ENCODE measurements at places on chromosomes 3 and 15.
A peak's percentile ranks its signal among the peaks of the same experiment; 100 is the strongest.

DNA sequence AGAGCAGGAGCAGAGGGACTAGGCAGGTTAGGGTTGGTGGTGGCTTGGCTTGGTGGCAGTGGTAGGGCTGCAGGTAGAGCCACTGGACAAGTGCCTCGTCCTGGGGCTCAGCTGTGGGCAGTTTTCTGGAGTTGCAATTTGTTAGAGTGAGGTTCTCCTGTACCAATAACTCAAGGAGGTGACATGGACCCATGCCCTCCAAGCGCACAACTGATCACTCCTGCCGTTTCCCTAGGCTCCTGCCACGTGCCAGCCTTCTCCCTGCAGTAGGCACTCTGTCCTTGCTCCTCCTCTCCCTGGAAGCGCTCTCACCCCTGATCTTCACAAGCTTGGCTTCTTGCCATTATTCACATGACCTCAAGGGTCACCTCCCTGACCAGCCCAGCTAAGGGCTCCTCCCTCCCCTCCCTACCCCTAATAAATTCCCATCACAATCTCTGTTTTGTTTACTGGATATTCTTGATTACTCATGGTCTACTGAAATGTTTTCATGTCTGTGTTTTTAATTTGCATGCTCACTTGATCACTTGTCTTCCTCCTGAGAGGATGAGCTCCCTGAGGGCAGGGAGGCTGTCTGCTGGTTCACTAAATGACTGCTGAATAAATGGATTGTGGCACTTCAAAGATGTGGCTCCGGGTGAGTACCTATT, 3.3 kb downstream of the WNT7A start:
- ATAC-seq: no peak

GRCh38 chr3:66076861-66077470, 38.2 kb upstream of the MAGI1 start:
- peak; percentile 94 for ATAC-seq

- no peak for ATAC-seq
Observed at GRCh38 chr3:39448506-39449233, 18.8 kb upstream of the MOBP start.

GRCh38 chr3:39962581-39962980, 153.2 kb downstream of the MYRIP start:
- peak; percentile 91 for ATAC-seq

GRCh38 chr15:93703092-93703739, 528.1 kb upstream of the MCTP2 start:
- ATAC-seq: no peak

- ATAC-seq: peak; percentile 83
Observed at GRCh38 chr3:152026033-152026556, 152.7 kb downstream of the SUCNR1 start.

- no peak for ATAC-seq
Observed at GRCh38 chr3:126156468-126156867, 23.9 kb downstream of the ALDH1L1 start.

DNA sequence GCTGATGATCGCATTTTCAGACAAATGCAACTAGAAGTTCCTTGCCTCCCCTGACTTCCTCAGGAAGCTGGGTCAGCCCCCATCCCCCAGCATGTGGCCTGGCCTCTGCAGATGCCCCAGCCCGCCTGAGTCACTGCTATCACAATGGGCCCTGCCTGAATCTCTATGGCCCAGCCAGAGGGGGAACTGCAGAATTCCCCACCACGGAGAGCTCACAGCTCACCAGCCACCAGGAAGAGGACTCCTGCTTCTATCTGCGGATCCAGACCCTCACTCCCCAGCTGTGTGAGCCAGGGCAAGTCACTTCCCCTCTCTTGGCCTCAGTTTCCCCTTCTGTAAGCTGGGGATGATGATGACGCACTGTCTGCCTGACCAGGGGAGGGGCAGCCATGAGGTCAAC, 6.9 kb downstream of the PLXND1 start:
- peak; percentile 24 for ATAC-seq

DNA sequence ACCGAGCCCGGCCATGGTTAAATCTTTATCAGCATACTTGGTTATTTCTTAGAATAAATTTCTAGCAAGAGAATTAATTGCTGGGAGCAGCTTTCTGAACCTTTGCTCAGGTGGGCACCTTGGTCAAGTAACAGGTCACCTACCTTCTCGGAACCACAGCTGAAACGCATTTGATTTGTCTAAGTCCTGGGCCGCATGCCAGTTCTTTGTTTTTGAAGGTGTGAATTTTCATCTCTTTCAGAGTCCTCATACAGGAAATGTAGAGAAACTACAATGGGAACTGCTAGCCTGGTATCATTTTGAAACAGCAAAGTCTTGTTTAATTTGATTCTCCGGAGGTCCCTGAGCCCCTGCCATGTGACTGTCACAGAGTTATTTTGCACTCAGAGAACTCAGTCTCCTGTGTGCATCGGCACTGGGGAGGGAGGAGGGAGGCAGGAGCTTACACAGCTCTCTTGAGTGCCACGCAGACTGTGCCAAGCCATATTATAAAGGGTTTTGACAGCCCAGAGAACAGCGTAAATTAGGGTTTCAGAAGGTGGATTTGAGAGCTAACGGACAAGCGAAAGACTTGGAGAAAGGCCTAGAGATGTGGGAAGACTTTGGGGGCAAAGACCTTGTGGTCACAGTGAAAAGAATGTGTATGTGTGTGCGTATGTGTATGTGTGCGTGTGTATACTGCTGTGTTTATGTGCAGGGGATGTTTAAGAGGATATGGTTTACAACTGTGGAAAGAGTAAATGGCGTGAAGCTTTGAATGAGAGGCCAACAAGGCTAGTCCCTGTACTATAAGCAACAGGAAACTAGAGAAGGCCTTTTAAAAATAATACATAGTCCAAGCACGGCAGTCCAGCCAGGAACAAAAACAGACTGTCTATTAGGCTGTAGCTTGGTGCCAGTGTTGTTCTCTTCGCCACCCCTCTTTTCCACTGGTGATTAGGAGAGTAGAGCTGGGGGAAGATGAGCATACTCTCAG, 61.8 kb upstream of the ATP13A3 start:
- no peak for ATAC-seq

DNA sequence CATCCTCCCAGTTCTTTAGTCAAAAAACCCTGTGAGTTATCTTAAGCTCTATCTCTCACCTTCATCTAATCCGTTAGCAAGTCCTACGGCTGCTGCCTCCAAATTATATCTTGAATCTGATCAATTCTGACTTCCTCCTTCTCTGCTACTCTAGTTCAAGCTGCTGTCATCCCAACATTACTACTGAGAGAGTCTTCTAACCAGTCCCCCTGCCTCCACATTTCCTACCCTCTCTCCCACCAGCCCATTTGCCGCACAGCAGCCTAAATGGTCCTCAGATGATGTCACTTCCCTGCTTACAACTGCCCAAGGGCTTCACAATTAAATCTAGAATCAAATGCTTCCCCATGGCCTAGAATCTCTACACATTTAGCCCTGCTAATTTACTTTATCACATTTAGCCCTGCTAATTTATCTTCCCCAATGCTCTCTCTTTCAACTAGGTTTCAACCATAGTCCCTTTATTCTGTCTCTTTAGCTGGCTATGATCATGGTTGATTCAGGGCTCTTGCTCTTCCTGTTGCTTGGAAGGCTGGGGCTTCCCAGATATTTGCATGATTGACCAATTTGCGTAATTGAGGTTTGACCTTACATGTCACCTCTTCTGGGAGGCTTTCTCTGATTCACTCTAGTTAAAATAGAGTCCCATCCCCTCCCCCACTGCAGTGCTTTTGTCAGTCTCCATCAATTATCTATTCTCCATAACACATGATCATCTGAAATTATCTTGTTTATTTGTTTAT, 11.0 kb upstream of the ARL14 start:
- ATAC-seq: no peak

DNA sequence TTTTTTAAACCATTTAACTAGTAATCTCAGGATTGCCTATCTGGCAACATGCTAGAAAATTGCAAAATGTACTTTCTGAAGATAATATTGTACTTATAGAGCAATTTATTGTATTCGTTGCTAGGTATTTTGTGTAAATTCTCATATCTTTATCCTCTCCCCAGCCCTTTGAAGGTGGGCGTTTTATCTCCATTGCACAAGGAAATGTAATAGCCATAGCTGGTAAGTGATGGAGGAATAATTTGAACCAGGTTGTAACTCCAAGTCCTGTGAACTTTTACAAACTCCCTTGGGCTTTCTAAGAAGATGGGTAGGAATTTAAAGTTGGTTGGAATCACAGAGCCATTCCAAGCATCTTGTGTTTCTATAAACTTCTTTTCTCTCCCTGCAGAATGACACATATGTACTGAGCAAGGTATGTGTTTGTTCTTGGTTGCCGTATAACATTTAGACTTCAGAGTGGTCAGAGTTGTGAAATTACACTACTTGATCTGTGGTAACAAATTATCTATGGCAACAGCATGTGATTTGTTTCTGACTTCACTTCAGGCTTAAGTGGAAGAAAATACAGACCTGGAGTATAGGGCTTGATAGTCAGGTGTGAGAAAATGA, 170.9 kb downstream of the AKAP13 start:
- ATAC-seq: no peak

GRCh38 chr15:90291679-90292356, 26.3 kb downstream of the NGRN start:
- no peak for ATAC-seq

GRCh38 chr3:197847866-197848401, 56.9 kb downstream of the LRCH3 start:
- ATAC-seq: no peak

DNA sequence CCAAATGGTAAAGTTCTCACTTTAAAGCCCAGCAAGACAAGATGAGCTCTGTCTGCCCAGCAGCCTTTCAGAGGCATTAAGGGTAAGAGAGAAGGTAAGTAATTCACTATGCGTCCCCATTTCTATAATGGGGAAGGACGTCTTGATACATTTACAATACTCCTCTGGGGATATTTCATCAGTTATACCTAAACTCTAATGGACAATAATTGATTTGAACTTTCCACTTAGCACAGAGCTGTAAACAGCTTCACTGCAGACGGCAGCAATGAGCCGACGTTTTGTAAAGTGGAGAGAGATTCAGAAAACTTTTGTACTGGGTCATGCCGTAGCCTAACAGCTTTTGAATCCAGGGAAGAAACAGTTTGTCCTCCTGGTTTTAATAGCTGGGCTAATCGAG, 127.4 kb downstream of the TIGIT start:
- ATAC-seq: no peak

- no peak for ATAC-seq
Observed at GRCh38 chr15:62856466-62857246, 185.9 kb upstream of the TPM1 start.

DNA sequence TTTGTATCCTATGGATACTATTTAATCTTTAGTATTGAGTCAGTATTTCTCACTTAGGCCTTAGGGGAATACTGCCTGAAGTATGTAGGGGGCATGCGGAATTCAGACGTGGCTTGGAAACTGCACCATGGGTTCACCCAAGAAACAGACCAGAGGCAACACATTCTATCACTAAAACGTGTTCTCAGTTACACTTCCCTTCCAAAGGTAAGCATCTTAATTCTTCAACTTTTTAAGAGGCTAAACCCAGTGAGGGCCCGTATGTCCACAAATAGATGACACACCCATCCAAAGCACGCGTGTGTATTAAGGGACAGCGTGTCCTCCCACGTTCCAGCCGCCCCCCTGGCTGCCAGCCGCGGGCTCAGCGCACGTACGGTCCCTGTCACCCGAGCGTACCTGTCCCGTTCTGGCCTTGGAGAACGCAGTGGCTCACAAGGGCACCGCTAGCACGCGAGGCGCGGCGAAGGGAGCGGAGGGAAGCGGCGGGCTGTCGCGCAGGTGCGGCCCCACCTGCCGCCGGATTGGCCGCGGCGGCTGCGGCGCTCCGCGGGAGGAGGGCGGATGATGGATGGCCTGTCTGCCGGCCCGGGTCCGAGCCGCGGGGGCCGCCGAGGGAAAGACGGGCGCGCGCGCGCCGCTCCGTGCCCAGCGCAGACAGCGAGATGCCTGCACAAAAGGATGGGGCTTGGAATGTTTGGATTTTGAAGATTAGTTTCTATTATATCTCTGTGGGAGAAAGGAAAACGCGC, 1003.9 kb upstream of the NR2F2 start:
- no peak for ATAC-seq

GRCh38 chr15:91228890-91229289, 128.8 kb downstream of the SV2B start:
- ATAC-seq: no peak

DNA sequence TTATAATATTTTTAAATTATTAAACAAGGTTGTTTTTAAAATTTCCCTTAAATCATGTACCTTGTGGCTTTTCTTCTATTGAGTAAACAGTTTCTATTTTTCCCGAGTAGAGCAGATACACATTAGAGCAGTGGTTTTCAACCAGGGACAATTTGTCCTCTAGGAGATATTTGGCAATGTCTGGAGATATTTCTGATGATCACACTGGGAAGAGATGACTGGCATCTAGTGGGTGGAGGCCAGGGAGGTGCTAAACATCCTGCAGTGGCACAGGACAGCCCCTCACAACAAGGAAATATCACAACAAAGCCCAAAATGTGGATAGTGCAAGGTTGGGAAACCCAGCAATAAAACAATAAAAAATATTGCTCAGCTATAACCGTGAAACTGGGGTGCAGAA, 113.0 kb upstream of the PTPRG start:
- no peak for ATAC-seq

GRCh38 chr15:83697716-83698115, 43.8 kb downstream of the ADAMTSL3 start:
- ATAC-seq: no peak

GRCh38 chr15:100245855-100246254, 95.9 kb downstream of the ADAMTS17 start:
- ATAC-seq: no peak

GRCh38 chr3:3798631-3799113, 559 bp upstream of the LRRN1 start:
- ATAC-seq: no peak

- ATAC-seq: peak; percentile 87
Observed at GRCh38 chr3:4772171-4772804, 206.9 kb upstream of the BHLHE40 start.

DNA sequence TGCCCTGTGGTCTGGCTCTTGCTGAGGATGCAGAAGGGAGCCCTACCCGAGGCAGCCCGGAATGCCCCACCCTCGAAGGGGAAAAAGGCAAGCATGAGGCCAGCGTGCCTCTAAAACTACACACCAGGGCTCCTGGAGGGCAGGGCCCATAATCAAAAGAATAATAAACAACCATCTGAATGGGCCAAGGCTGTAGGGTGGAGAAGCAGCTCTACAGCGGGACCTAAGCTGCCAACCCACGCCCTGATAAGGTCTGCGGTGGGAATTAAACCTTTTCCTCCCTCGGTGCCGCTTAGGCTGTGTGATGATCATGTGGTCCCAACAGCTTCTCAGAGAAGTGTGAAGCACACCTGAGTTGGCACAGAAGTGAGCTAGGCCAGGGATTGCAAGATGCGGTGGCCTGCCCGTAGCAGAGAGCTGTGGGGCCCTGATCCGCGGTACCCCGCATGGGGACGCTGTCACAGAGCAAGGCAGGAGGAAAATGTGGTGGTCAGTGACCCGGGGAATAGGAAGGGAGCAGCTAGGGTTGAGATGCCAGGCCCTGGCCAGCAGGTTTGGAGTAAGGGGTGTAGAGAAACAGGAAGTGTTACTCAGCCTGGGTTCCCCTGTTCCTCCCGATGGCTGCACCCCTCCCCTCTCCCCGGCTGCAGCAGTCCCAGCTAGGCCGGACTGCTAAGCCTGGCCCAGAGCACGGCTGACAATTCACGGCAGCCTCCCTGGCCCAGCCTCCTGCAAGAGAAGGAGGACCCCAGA, 1.1 kb upstream of the C15orf62 start:
- no peak for ATAC-seq

All from SK-N-SH treated with all-trans-retinoic acid at 6 μM for 48 hours (cell line).